ENCODE measurements at places on chromosomes 7 and 10.

DNA sequence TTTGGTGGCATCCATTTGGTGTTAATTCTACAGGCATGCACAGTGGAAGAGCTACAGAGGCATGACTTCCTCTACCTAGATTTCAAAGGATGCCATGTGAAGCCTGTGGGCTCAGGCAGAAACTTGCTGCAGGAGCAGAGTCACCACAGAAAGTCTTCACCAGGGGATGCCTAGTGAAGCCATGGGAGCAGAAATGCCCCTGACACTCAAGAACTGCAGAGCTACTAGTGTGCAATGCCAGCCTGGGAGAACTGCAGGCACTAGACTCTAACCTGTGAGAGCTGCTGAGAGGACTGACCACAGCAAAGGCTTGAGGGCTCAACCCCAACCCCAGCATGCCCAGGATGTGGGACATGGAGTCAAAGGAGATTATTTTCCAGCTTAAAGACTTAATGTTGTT, 3.9 kb downstream of the OR9A2 start:
- no peak for DNase-seq

DNA sequence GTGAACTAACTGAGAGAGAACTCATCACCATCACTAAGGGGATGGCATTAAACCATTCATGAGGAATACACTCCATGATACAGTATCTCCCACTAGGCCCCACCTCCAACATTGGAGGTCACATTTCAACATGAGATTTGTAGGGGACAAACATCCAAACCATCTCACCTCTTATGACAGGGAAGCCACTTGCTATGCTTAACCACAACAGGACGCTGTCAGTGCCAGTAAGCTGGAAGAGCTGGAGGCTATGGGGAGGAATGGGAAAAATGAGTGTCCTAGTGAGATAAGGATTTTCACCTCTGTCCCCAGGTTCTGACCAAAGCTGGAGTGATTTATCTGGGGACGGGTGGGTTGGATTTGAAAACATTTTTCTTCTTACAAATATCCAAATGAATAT, 17.6 kb downstream of the PLCE1 start:
- no peak for DNase-seq

DNA sequence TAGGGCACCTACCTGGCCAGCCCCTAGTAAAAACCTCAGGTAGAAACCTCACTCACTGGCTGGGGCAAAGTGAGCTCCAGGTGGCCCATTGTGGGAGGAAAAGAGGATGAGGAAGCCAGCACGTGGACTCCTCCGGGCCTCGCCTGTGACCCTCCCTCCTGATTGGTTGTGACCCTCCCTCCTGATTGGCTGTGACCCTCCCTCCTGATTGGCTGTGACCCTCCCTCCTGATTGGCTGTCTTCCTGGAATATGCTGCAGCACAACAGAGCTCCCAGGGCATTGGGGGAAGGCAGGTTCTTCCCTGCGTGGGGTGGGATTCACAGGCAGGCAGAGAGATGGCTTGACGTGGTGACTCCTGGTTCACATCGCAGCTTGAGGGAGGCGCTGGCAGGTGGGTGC, 343.0 kb downstream of the GLRX3 start:
- DNase-seq: no peak

DNA sequence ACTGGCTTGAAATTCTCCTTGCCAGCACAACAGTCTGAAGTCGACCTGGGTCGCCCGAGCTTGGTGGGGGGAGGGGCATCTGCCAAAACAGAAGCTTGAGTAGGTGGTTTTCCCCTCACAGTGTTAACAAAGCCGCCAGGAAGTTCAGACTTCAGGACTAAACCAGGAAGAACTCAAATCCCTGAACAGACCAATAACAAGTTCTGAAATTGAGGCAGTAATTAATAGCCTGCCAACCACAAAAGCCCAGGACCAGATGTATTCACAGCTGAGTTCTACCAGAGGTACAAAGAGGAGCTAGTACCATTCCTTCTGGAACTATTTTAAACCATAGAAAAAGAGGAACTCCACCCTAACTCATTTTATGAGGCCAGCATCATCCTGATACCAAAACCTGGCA, 45.3 kb downstream of the LRRC72 start:
- DNase-seq: no peak

- DNase-seq: no peak
Observed at GRCh38 chr10:7819121-7819460, 786 bp downstream of the TAF3 start.

- no peak for DNase-seq
Observed at GRCh38 chr10:34348917-34349485, 466.1 kb downstream of the PARD3 start.

DNA sequence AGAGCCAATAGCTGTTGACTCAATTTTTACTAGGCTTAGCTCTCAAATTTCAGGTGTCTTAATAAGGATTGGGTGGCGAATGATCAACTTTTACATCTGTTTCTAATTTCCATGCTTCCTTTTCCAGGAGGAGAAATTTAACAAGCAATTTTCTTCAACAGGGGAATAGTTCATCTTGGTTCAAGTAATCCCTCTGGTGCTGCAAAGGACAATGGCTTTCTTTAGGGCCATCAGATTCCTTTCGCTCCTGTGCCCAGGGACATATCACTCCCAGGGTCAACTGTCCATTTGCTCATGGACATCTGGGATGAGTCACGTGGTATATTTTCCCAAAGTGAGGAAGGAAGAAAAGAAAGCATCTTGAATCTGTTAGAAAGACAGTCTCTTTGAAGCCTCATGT, 313.3 kb downstream of the FRMD4A start:
- no peak for DNase-seq

GRCh38 chr7:137025469-137026175, 157.2 kb downstream of the CHRM2 start:
- DNase-seq: no peak

DNA sequence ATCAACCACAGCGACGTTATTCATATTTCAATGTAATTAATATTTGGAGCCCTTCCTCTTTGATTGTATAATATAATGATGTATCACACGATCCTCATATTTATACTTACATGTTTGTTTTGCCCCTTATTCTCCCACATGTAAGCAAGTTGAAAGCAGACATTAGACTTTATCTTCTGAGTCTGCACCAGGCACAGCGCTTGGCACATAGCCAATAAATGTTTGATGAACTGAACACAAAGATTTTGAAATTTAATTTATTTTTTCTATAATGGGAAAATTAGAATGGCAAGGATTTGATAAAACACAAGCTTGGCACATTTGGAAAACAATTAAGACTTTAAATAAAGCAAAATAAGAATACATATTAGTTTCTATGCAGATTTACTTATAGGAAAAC, 31.6 kb downstream of the ZFAND4 start:
- DNase-seq: no peak

DNA sequence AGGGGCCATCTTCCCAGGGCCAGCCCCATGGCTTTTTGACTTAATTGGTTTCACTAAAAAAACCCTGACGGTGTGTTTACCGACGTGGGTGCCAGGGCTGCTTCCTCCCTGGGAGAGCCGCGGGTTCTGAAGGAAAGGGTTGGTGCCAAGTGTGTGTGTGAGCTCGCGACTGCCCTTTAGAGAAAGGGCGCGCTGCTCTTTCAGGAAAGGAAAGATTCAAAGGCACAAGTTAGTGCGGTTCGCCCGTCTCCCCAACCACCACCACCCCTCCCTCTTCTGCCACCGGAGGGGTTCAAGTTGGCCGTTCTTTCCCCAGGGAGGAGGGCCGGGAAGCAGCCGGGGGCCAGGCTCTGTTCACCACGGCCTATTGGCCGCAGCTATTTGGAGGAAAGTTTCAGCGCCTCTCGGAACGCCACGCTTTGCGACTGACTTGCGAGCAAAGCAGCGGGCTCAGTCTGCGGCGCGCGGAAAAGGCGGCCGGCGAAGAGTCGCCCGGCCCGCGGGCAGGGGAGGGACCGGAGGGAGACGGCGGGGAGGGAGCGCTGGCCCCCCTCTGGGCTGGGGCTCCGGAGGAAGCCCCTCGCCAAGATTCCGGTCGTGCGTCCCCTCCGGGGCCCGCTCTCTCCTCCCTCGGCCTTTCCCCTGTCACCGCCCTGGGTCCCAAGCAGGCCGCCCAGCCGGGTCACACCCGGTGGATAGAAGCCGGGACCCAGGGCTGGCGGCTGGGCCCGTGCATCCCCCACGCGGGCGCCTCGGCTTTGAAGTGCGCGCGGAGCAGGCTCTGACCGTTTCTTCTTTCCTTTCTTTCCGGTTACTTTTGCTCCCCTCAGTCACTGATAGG, 165.9 kb upstream of the PPP1R3A start:
- peak; percentile 18 for DNase-seq

- DNase-seq: peak; percentile 8
Observed at GRCh38 chr7:123241809-123242208, 42.0 kb upstream of the SLC13A1 start.

DNA sequence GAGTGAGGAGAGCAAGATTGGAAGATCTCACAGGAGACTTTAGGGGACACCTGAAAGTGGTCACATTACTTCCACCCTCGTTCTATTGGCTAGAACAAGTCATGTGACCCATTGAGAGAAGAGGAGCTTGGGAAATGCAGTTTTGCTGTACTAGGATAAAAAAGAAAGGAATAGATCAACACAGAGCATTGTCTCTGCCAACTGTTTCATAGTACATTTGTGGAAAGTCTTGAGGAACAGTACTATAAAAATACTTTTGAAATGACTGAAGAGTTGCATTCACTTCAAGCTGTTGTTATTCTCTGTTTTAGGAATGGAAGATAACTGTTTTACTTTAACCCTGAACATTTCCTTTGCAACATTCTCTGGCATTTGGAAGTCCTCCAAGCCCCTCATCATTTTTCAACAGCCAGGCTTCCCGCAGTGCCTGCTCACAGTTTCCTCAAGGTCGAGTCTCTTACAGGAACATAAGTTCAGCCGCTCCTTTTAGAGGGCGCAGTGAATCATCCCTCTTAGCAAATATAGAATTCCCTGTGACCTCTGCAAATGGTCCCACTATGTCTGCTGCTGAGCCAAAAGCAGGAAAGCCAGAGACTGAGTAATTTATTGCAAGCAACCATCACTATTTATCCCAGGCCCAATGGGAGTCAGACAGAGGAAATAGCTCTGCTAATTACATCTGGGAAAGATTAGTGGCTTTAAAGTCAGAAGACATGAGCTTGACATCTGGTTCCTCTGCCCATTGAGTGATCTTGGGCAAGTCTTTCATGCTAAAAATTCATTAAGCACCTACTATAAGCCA, 40.7 kb downstream of the MRPL32 start:
- DNase-seq: peak; percentile 40

GRCh38 chr7:2950578-2950977, 93.1 kb downstream of the CARD11 start:
- DNase-seq: no peak

- no peak for DNase-seq
Observed at GRCh38 chr7:133207687-133208086, 45.2 kb upstream of the EXOC4 start.

- no peak for DNase-seq
Observed at GRCh38 chr7:100010901-100011300, 4.5 kb upstream of the ZKSCAN1 start.

GRCh38 chr10:109924967-109925620, 1.8 kb upstream of the XPNPEP1 start:
- no peak for DNase-seq

- no peak for DNase-seq
Observed at GRCh38 chr10:35387768-35388167, 51.5 kb downstream of the CCNY start.
